G401 (cell line): ENCODE measurements at places on chromosomes 5 and 9. TPM values are rescaled to one million over a fixed set of nuclear protein-coding genes. Genes with fewer than 3 reads are reported as not detected.

KCNT1 gene
- total RNA-seq, result not detected in 2 replicates

NME5 gene
- not detected in 2 replicates for total RNA-seq

SLC36A3 gene
- not detected in 2 replicates for total RNA-seq

SETD9 gene
- 16.0 and 43.8 TPM in 2 replicates for total RNA-seq

TMEM252 gene
- total RNA-seq, result not detected in 2 replicates

FOXD4L3 gene
- not detected in 2 replicates for total RNA-seq

ARHGEF39 gene
- 12.3 and 12.4 TPM in 2 replicates for total RNA-seq

SLC34A1 gene
- total RNA-seq, result not detected in 2 replicates

SLC12A2 gene
- total RNA-seq, result 10.6 and 11.3 TPM in 2 replicates

GPR150 gene
- total RNA-seq, result not detected in 2 replicates

DNA sequence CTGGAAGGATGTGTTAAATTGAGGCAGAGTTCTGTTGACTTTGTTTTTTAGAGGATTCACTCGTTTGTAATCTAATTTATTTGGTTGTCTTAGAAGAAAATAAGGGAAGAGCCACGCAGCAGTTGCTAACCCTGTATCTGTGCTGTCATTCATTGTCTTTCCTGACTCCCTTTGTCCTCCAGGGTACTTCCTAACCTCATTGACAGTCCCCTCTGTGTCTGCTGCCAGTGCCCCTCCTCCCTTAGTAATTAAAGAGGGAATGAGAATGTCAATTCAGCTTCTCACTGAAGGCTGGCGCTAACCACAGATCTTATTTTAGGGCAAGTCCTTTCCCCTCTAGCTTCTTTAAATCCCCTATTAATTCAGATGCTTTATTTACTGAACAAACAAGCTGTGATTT, 84.0 kb downstream of the MAST4 start:
- DNase-seq, result no peak

GRCh38 chr9:98488571-98489312, 220.0 kb downstream of the GABBR2 start:
- DNase-seq, result no peak

- no peak for DNase-seq
Measured at GRCh38 chr9:113205432-113205831, 15.6 kb downstream of the FKBP15 start.

DNA sequence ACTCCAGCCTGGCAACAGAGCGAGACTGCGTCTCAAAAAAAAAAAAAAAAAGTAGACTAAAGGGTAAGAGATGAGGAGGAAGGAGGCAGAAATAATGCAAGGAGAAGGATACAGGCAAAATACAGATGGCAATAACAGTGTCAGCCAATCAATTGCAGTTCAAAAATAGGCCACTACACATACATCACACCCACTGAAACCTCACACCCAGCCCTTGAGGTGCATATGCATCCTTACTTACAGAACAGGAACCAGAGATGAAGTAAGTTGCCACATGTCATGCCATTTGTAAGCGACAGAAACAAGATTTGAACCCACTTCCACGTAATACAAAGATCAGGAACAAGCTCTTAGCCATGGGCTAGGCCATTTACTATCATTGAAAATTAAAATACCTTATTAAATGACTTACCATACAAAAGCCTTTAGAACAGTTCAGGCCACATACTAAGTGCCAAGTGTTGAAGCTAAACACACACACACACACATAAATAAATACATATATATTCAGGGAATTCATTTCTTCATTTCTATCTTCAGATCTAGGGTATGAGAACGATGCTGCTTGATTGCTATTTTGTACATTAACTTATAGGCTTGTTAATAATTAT, 98.4 kb downstream of the FNBP1 start:
- no peak for DNase-seq

DNA sequence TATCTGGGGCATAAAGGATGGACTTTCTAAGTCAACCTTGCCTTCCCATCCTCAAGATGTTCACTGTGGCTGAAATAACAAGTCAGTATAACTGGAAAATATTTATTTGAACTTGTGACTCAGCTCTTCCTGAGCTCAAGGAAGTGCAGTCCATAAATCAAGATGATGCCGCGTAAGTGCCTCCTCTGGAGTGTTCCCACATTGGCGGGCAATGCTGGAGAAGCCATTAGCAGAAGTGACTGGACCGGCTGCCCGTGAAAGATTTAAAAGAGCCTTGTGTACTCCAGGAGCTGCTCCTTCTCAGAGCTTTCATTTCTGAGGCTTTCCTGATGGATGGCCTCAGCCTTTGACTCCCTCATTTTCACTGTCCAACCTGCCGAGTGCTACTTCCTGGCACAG, 17.4 kb downstream of the TMOD1 start:
- peak; percentile 60 for DNase-seq

GRCh38 chr5:150309101-150309885, 6.6 kb upstream of the ARSI start:
- DNase-seq, result no peak

- no peak for DNase-seq
Measured at GRCh38 chr5:159906463-159906862, 9.8 kb upstream of the ADRA1B start.

DNA sequence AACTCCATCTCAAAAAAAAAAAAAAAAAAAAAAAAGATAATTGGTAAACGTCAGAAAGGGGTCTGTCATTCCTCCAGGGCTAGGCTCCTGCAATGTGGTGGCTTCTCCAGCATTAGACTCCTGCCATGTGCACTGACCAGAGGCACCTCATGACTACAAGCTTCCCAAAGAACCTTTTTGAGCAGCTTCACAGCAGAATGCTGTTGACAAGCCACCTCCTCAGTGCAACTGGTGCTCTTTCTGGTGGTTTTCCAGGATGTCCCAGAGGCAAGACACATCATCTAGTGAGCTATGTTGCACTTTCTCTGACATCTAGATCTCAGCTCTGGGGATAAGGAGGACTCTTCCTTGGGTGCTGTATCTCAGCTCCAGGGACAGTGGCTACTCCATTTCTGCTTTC, 11.6 kb downstream of the RPL37 start:
- DNase-seq, result peak; percentile 38

DNA sequence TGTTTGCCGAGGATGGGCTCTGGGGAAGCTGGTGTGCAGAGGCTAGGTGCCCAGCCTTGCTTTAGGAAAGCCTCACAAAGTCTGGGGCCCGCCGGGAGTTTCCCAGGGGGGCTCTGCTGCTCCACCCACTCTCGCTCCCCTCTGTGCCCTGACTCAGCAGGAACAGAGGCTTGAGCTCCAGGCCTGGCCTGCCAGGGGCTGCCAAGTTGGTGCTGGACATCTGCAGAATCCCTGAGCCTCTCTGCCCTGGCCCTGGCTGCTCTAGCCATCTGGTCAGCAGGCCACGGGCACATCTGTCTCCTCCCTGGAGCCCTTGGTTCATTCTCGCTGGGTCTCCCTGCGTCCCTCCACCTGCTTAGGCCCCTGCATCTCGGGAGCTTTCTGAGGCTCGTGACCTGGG, 647 bp upstream of the ADAMTSL2 start:
- DNase-seq, result no peak

- no peak for DNase-seq
Measured at GRCh38 chr9:130387905-130388304, 56.9 kb upstream of the ASS1 start.

DNA sequence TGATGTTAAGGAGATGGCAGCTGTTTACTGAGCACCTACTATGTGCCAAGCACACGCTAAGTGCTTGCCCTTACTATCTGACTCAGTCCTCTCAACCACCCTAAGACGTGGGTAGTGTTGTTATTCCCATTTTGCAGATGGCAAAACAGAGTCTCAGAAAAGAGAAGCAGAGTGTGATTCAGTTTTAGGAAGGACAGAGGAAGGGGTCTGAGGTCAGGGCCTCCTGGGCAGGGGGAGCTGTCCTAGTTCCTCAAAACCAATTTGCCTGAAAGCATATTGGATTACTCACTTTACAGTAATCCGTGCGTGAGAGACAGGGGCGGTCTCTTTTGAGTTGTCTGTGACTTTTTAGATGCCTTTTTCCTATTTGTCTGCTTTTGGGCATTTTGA, 23.2 kb downstream of the DNM1 start:
- DNase-seq, result no peak

DNA sequence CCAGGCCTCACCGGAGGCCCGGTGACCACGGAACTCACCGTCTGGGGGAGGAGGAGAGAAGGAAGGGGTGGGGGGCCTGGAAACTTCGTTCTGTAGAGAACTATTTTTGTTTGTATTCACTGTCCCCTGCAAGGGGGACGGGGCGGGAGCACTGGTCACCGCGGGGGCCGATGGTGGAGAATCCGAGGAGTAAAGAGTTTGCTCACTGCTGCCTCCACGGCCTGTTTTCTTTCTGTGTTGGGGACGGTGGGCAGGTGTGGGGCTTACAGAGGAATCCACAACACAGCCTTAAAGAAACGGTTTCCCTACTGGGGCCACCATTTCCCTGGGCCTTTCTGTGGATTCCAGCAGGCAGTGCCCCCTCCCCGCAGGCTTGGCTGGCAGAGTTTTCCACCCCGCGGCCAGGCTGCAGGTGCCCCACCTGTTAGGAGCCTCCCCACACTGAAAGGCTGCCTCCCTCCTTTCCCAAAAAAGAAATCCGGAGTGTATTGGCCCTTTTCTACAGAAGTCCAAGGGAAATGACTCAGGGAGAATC, 80.8 kb downstream of the NTNG2 start:
- no peak for DNase-seq

DNA sequence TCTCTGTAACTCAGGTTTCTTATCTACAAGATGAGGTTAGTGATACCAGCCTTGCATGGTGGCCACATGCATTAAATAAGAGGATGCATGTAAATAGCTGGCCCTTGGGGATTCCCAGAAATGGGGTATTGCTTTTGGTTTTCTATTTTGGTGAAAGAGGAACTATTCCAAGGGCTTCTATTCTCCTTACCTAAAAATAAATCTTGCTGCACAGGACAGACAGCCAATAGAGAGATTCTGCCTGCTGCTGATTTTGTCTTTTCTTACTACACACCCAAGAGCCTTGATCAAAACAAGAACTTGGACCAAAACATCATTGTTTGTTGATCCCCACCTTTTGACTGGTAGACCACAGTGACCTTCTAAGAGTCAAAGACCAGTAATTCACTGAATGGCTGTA, 161.8 kb downstream of the PJA2 start:
- DNase-seq, result no peak

DNA sequence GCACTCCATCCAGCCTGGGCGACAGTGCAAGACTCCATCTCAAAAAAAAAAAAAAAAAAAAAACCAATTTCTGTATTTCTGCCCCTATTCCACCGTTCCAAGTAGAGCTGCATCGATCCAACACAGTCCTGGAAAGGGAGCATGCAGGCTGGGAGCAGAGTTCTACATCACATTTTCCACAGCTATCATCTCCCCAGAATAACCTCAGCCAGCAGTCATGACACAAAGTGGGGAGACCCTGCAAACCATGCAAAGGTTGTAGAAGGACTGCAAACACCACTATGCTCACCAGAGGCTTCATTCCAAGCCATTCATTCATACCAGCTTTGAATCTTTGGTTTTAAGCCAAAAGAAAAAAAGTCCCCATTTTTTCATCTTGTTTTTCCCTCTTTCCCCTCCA, 20.8 kb upstream of the ZNF354A start:
- no peak for DNase-seq

GRCh38 chr5:50595199-50595598, 71.2 kb upstream of the PARP8 start:
- no peak for DNase-seq

GRCh38 chr5:1120236-1120999, 8.6 kb upstream of the SLC12A7 start:
- DNase-seq, result no peak

DNA sequence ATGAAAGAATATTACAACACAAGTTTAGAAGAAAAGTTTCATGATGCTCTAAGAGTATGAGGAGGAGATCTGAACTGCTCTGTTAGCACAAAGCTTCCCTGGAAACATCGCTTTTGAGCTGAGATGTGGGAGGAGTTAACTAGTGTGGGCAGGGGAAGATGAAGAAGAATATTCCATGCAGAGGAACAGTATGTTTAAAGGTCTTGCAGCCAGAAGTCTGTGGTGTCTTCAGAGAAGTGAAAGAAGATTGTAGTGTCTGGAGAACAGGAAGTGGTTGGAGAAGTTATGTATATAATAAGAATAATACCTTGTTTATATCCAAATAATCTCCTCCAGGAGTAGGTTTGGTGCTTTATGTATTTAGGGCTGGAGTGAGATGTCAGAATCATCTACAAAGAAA, 406.7 kb downstream of the MAN2A1 start:
- DNase-seq, result no peak

DNA sequence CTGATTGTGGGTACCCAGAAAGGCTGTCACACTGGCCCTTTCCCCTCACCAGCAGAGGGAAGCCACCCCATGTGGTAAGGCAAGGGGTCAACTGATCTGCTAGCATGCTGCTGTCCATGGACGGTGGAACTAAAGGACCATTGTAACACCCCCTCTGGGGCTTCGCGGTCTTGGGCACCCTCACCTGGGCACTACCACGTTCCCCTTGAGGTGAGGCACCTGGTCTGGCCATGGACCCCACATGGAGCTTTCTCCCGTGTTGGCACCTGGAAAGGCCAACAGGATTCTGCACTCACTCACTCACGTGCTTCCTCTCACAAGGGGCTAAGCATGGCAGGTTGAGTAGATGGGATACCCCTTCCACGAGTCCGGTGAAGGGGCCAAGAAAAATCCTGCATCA, 72.0 kb upstream of the RFX3 start:
- DNase-seq, result no peak

- no peak for DNase-seq
Measured at GRCh38 chr9:101716629-101717028, 21.8 kb downstream of the GRIN3A start.

DNA sequence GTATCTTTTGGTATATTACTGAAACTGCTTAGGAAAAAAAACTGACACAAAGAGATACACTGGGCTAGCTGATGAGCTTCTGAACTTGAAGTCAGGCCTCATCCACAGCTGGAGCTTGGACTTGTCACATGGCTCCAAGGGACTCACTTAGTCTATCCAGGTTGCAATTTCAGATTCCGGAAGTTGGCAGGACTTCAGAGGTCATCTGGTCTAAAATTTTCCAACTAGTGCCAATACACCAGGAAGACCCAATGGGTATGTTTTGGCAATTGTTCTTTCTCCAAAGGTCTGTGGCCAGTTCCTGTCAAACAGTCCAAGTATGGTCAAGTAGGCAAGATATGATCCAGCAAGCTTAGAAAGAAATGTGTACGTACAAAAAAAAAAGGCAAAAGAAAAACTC, 36.7 kb downstream of the MRPS27 start:
- no peak for DNase-seq

DNA sequence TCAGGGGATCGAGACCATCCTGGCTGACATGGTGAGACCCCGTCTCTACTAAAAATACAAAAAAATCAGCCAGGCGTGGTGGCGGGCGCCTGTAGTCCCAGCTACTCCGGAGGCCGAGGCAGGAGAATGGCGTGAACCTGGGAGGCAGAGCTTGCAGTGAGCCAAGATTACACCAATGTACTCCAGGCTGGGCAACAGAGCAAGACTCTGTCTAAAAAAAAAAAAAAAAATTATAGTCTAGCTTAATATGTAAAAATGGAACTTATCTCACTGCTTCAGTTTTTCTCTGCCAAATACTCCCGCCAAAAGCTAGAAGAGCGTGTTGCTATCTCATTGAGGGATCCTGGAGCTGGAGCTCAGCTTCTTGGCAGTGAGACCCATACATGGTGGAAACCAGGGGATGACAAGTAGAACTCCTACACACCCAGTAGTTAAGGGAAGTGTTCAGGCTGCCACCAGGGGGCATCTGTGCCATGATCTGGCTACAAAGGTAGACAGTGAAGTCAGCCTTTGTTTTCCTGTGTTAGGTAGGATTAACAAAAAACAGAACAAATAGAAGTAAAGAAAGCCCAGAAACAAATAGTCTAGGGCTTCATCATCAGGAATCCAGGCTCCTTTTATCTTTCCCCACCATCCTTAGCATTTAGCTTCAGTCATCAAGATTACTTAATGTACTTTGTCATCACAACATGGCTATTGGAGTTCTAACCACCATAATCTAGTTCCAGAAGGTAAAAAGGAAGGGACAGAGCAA, 33.6 kb upstream of the GLIPR2 start:
- DNase-seq, result peak; percentile 93
